Hair follicle dermal papilla cell (primary cell): ENCODE measurements at places on chromosomes 7 and 10. TPM values are rescaled to one million over a fixed set of nuclear protein-coding genes. Genes with fewer than 3 reads are reported as not detected.

Gene CARD11
- not detected in 2 replicates for total RNA-seq

Gene FOXP2
- total RNA-seq: 13.1 and 20.8 TPM in 2 replicates

Gene MOGAT3
- not detected in 2 replicates for total RNA-seq

Gene DGKB
- 0.32 and 0.97 TPM in 2 replicates for total RNA-seq

Gene ZNF804B
- total RNA-seq: not detected in 2 replicates

Gene MMD2
- not detected in 2 replicates for total RNA-seq

Gene ACADSB
- total RNA-seq: 7.5 and 8.4 TPM in 2 replicates

Gene TSPAN13
- 1.1 and 2.4 TPM in 2 replicates for total RNA-seq

Gene SLC26A3
- total RNA-seq: not detected in 2 replicates

Gene C10orf95
- not detected in 2 replicates for total RNA-seq

Gene GAD2
- not detected in 2 replicates for total RNA-seq

Gene ACTL6B
- total RNA-seq: not detected in 2 replicates

Gene SLC26A5
- not detected in 2 replicates for total RNA-seq

Gene GPAM
- 7.3 and 9.4 TPM in 2 replicates for total RNA-seq

Gene ASZ1
- total RNA-seq: not detected in 2 replicates

Gene RNLS
- total RNA-seq: 19.6 and 20.8 TPM in 2 replicates

Gene CLRN3
- total RNA-seq: not detected in 2 replicates

Gene ZNF853
- 0.24 and 0.32 TPM in 2 replicates for total RNA-seq
